NCI-H1436 treated with DMSO at 0.1 percent for 48 hours (cell line): ENCODE measurements at places on chromosomes 3 and 15.

GRCh38 chr3:72538070-72538745, 310.0 kb downstream of the SHQ1 start:
- no peak for DNase-seq

DNA sequence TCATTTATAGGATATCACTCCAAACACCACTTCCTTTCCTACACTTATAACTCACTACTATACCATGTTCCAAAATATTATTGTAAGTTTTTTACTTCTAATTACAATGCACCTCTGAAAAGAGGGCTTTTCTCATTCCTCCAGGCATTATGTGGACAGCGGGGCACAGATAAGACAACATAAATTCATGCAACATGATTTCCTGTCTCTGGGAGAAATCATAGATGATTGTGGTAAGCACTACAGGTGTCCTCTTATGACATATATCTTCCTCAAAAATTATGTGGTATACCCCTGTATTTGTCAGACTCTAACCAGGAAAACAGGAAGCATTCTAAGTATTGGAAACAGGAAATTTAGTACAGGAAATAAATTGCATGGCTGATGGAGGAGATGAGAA, 45.7 kb upstream of the INO80 start:
- no peak for DNase-seq

GRCh38 chr3:163768048-163768447, 1310.2 kb downstream of the SI start:
- DNase-seq: no peak

DNA sequence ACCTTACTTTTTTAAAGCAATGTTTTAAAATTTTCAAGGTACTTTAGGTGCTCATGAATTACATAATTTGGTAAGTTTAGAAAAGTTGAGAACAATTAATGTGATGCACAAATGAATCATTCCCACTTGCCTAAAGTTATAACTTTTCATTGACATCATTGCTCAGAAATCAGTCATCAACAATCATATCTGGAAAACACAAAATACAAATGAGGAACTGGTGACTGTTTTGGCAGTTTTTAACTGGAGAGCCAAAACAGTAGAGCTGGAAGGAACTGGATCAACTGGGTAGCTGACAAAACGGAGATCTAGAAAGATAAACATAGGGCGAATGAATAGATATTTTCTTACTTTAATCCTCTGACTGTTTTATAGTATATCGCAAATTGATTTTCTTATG, 767.1 kb downstream of the IGSF11 start:
- no peak for DNase-seq

DNA sequence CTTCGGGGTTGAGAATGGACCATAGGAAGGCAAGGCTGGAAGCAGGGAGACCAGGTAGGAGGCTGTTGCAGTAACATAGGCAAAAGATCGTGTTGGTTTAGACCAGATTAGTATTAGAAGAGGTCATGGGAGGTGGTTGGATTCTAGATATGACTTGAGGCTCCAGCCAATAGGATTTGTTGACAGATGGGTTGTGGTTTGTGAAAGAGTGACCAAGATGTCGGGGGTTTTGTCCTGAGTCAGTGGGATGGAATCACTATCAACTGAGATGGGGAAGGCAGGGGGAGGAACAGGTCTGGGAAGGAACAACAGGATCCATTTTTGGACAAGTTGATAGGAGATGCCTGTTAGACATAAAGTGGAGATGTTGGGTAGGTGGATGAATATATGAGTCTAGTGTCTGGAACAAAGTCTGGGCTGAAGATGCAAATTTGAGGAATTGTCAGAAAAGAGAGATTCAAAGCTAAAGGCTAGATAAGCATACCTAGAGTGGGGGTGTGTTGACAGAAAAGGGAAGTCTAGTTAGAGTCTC, 95.5 kb upstream of the NPHP3 start:
- no peak for DNase-seq
